Activated CD4-positive, alpha-beta T cell treated with anti-CD3 and anti-CD28 coated beads, Interleukin-2, Interleukin-6, amounts not matched to agents 100 ng/mL and 50 ng/mL, durations not matched to agents 16 hours and 8 hours (primary cell): ENCODE measurements at places on chromosomes 6 and 20.
A peak's percentile ranks its signal among the peaks of the same experiment; 100 is the strongest.

DNA sequence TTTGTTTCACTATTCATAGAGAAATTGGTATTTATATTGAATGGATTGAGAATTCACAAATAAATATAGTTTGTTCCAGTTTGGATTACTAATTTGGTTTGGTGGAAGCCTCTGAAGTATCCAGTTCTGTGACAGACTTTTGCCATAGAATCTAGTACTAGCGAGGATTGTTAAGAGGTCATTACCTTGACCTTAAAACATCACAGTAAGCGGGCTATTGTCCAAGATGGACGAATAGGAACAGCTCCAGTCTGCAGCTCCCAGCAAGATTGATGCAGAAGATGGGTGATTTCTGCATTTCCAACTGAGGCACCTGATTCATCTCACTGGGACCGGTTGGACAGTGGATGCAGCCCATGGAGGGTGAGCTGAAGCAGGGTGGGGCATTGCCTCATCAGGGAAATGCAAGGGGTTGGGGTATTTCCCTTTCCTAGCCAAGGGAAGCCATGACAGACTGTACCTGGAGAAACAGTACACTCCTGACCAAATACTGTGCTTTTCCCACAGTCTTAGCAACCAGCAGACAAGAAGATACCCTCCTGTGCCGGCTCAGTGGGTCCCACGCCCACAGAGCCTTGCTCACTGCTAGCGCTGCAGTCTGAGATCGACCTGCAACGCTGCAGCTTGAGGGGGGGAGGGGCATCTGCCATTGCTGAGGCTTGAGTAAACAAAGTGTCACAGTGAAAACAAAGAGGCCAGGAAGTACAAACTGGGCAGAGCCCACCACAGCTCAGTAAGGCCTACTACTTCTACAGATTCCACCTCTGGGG lies 66.4 kb upstream of the NEDD9 start:
- DNase-seq: no peak

DNA sequence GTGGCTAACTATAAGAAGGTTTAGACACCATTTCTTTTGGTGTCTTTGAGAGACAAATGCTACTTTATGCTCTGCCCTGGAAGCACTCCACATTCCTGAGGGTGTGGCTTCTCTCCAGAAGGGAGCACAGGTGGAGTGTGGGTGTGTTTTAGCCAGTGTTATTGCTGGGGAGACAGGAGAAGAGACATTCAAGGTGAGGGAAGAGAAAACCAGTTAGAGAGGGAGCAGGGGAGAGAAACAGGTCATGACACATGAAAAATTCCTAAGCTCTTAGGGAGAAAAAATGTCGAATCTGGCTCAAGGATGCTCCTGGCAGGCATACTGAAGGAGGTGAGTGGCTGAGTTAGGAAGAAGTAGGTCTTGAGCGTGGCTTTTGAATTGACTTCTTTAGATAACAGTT lies 292.8 kb downstream of the CLIC5 start:
- DNase-seq: no peak

- no peak for DNase-seq
Observed at GRCh38 chr6:149917679-149918078, 5.2 kb downstream of the RAET1G start.

GRCh38 chr6:131116755-131117360 lies 18.4 kb upstream of the AKAP7 start:
- peak; percentile 44 for DNase-seq

- DNase-seq: no peak
Observed at GRCh38 chr6:19668710-19669109, 168.5 kb upstream of the ID4 start.

GRCh38 chr6:15260099-15260821 lies 14.4 kb downstream of the JARID2 start:
- DNase-seq: no peak

GRCh38 chr6:113006494-113006893 lies 659.4 kb downstream of the RFPL4B start:
- DNase-seq: no peak

GRCh38 chr6:141482796-141483597 lies 649.7 kb upstream of the GJE1 start:
- peak; percentile 15 for DNase-seq

DNA sequence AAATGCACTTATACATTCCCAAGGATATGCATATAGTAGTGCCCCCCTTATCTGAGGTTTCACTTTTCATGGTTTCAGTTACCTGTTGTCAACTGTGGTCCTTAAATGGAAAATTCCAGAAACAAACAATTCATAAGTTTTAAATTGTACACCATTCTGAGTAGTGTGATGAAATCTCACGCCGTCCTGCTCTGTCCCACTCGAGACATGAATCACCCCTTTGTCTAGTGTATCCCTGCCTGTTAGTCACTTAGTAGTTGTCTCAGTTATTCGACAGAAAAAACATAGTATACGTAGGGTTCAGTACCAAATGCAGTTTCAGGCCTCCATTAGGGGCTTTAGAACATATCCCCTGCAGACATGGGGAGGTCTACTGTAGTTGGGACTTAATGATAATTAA lies 57.0 kb downstream of the MAP1LC3A start:
- no peak for DNase-seq

GRCh38 chr6:42251911-42252637 lies 34.4 kb upstream of the MRPS10 start:
- DNase-seq: no peak

DNA sequence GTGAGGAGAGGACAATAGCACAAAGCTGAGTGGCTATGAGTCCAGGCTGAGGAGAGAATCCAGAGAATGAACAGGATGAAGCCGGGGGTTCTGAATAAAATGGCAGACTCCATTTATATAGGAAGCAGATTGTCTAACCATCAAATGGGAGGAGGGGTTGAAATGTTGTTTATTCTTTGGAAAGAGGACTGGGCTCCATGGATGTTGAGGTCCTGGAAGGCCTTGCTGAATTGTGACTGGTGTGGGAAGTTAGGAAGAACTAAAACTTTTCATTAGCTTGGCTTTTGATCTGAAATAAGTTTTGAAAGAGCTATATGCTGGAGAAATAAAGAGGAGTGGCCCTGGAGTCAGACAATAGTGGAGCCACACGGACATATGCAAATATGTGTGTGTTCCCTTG lies 647.8 kb downstream of the RNF144B start:
- DNase-seq: no peak

GRCh38 chr20:56348305-56348693 lies 10.5 kb upstream of the FAM210B start:
- no peak for DNase-seq

GRCh38 chr6:132144456-132144855 lies 193.3 kb upstream of the CCN2 start:
- DNase-seq: no peak

- DNase-seq: no peak
Observed at GRCh38 chr6:82360552-82360951, 3.1 kb upstream of the TPBG start.

DNA sequence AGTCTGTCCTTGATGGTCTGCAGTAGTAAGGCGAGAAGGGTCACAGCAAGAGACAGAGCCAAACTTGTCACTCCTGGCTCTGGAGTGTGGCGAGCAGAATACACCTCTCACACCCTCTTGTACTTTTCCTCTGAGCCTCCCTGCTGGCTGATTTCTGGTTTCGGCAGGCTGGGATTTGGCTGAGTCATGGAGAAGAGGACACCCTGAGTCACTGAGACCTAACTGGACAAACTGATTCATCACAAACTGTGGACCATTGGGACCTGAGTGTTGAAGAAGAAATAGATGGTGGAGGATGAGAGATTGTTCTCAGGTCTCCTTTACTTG lies 101.7 kb downstream of the F13A1 start:
- no peak for DNase-seq

DNA sequence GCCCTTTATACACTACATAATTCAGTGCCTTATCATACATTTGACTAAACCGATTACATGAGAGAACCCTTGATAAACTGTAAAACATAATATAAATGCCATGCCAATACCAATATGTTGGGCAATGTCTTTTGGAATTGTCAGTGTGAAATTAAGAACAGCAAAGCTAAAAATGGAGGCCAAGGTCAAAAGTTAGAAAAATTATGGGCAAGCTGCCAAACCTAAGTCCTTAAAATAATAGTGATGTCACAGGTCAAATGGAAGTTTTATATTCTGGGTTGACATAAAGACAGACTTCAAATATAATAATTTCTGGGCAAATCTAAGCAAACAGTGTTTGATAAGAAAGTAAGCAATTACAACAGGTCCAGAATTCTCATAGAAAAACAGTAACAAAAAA lies 696.7 kb downstream of the RNF144B start:
- no peak for DNase-seq

DNA sequence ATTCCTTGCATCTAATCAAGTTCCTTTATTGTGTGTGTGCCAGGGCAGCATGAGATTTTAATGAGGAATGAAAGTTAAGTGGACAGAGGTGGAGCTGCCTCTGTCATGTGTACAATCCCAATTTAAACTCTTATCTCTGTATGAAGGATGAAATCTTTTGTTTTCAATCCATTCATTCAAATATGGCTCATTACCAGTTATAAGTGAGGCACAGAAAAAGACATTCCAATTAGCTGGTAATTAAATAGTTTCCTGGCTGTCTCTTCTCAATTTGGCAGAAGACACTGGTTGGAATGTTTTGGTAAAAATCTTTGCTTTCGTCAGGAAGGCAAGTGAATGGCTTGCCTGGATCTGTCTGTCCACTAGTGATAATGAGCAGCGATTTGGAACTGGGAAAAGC lies 46.4 kb downstream of the CLVS2 start:
- no peak for DNase-seq

DNA sequence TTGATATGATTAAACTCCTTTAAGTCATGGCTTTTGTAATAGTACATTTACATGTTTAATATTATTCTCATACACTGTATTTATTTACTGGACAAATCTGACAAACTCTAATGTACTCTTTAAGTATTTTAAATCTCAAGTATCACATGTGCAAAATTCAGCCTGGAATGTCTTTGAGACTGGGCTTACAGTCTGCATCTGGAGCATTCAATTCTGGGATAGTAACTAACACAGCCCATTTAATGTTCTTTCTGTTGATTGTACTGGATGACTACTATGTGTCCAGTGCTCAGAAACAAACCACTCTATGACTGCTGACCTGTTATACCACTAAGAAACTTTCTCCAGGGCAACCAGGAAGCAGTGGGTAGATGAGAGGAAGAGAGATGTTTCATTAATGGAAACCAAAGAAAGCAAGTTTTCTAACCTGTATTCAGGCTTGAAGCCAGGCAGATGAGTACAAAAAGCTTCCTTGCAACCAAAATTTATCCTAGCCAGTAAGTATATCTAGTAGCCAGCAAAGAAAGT lies 26.8 kb downstream of the FBXL4 start:
- peak; percentile 16 for DNase-seq

DNA sequence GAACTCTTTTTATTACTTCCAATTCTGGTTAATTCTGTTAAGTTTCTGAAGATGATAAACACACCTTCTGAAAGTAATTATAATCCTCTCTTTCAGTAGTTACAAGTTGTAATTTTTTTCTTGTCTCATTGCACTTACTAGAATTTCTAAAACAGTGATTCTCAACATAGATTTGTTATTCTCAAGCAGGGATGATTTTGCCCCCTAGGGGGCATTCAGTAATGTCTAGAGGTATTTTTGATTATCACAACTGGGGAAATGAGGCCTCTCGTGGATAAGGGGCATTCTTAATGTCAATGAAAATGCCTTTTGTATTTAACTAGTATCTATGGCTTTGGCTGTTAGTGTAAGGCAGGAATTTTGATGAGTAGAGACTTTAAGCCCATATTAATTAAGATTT lies 39.4 kb upstream of the MAFB start:
- DNase-seq: no peak

GRCh38 chr6:15659181-15659580 lies 3.6 kb downstream of the DTNBP1 start:
- no peak for DNase-seq

- no peak for DNase-seq
Observed at GRCh38 chr6:122339661-122340060, 59.8 kb upstream of the HSF2 start.

DNA sequence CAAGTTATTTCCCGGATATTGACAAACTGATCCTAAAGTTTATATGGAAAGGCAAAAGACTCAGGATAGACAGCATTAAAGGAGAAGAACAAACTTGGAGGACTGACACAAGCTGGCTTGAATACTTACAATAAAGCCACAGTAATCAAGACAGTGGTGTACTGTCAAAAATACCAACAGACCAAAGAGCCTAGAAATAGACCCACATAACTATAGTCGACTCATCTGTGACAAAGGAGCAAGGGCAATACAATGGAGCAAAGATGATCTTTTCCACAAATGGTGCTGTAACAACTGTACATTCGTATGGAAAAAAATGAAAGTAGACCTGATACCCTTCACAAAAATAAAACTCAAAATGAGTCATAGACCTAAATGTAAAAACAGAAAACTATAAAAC lies 46.0 kb downstream of the ABHD12 start:
- no peak for DNase-seq

- DNase-seq: no peak
Observed at GRCh38 chr20:35497780-35498189, 31.7 kb downstream of the C20orf173 start.

GRCh38 chr6:93471281-93471680 lies 51.9 kb upstream of the EPHA7 start:
- DNase-seq: no peak

GRCh38 chr6:148831064-148831463 lies 84.2 kb downstream of the UST start:
- peak; percentile 80 for DNase-seq

GRCh38 chr6:160132776-160133338 lies 11.2 kb downstream of the SLC22A1 start:
- no peak for DNase-seq

DNA sequence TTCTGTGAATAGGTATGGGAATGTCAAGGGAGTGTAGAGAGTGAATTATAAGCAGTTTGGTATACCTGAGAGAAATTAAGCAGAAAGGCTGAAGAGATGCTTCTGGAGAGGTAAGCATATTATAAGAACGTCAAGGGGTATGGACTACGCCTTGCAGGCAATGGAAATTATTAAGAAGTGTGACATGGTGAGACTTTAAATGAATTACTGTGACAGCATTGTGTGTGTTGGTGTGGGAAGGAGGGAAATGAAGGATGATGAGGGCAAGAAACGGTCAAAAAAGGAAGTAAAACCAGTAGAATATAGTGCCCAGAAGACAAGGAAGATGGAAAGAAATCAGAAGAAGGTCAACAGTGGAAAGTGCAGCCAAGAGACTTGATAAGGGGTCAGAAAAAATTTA lies 5.9 kb downstream of the KHDRBS2 start:
- no peak for DNase-seq

- peak; percentile 71 for DNase-seq
Observed at GRCh38 chr20:51497542-51498467, 44.7 kb downstream of the NFATC2 start.

DNA sequence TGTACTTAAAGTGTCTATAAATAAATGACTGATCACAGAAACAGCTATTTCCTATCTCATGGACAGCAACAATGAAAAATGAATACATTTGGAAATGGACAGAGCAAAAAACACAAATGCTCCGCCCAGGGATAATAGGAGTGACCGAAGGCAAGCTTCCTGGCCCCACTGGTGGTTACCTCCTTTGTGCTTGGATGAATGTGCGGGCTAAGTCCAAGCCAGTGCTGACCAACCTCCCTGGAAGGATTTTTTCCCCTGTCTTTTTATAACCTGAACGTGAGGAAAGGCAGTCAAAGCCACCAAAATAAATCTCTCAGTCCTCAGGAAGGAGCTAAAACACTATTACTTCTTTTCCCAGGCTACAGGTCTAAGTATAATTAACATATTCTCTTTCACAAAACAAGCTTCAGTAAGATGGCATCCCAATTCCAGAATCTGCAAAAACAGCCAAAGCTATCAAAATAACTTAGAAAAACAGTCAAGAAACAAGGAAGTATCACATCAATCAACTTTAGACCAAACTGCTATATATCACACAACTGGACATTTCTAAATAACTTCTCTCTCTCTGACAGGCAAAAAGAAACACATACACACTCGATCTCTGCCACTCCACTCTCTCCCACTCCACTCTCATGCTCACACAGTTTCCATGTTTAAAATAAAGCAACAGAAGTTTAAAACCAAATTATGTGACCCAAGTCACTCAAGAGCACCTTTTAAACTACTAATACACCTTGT lies 10.0 kb downstream of the KIF16B start:
- no peak for DNase-seq
